ENCODE measurements at places on chromosomes 4 and X. TPM values are rescaled to one million over a fixed set of nuclear protein-coding genes. Genes with fewer than 3 reads are reported as not detected.
A peak's percentile ranks its signal among the peaks of the same experiment; 100 is the strongest.

The GAGE12F gene
- not detected for total RNA-seq

DNA sequence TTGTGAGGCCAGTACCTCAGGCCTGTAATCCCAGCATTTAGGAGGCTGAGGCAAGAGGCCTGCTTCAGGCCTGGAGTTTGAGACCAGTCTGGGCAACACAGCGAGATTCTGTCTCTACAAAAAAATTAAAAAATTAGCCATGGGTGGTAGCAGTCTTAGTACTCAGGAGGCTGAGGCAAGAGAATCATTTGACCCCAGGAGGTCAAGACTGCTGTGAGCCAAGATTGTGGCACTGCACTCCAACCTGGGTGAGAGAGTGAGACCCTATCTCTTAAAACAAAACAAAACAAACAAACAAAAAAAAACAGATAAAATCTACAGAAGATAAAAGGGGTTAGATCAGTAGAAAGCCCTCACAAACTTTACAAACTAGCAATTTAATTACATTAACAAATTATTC, 80.7 kb downstream of the MAB21L2 start:
- DNase-seq = no peak
- H3K4me1 ChIP-seq = no peaks in the 10 kb centered on the region
- H3K4me3 ChIP-seq = no peak overlapping the region
- H3K36me3 ChIP-seq = no peaks in the 10 kb centered on the region

- no peaks in the 10 kb centered on the region for H3K4me1 ChIP-seq
- no peak overlapping the region for H3K27ac ChIP-seq
- H3K4me3 ChIP-seq = no peak overlapping the region
- H3K27me3 ChIP-seq = no peaks in the 10 kb centered on the region
These were observed 322.0 kb downstream of the NR3C2 start for GRCh38 chr4:148120216-148120615.

- peaks cover 19% of the 10 kb centered on the region for H3K4me1 ChIP-seq
- no peaks in the 10 kb centered on the region for H3K27me3 ChIP-seq
- H3K27ac ChIP-seq = peak overlapping the region; percentile 94
- H3K36me3 ChIP-seq = no peaks in the 10 kb centered on the region
- H3K4me3 ChIP-seq = peak overlapping the region; percentile 56
- DNase-seq = peak; percentile 91
These were observed 2.1 kb upstream of the APBB2 start for GRCh38 chr4:41216294-41217019.

DNA sequence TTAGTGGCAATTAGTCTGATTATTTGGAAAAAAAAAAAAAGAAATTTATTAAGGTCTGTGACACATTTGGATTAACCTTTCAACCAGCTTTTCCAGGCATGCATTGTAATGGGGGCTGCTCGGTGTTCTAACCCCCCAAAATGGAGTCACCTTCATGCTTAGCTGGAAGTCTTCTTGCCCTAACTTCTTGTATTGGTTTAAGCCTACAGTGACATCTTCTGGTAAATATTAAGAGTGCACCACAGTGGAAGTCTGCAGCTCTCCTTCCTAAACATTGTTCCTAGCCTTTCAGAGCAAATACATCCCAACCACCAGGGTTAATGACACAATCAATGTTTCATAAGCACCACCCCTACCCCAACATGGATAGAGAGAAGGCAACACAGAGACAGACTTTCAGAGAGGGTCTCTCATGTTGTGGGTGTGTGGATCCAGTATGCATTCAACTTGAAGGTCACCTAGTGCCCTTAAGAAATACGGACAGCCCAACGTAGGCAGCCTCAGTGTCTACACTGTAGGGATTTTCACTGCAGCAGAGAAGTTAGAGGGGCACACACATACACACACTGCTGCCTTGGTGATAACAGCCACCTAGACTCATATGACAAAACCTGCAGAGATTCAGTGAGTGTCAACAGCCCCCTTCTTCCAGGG, 142.9 kb upstream of the MBNL3 start:
- H3K27ac ChIP-seq = no peak overlapping the region
- no peak overlapping the region for H3K4me3 ChIP-seq
- H3K27me3 ChIP-seq = no peaks in the 10 kb centered on the region
- DNase-seq = peak; percentile 30
- no peaks in the 10 kb centered on the region for H3K36me3 ChIP-seq

DNA sequence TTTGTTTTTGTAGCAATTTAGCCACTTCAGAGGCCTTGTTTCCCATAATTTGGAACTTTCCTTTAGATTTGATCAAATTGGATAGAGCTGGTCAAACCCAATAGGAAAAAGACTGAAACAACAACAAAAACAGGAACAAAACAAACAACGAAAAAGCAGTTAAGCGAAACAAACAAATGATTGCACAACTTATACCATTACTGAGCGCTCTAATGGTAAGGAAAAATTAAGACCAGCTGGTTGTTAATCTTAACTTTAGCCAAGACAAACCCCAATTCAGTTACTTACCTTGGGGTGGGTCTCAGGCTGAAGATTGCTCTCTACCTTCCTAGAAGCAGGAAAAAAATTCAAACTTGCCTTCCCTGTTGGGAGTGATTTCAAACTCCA, 38.3 kb downstream of the SPCS3 start:
- no peaks in the 10 kb centered on the region for H3K27me3 ChIP-seq
- no peaks in the 10 kb centered on the region for H3K36me3 ChIP-seq
- no peak overlapping the region for H3K27ac ChIP-seq
- no peak overlapping the region for H3K4me3 ChIP-seq
- no peak for DNase-seq

- no peak for DNase-seq
- H3K4me1 ChIP-seq = no peaks in the 10 kb centered on the region
- no peaks in the 10 kb centered on the region for H3K27me3 ChIP-seq
- H3K27ac ChIP-seq = no peak overlapping the region
- no peaks in the 10 kb centered on the region for H3K36me3 ChIP-seq
These were observed 50.7 kb downstream of the MAP7D3 start for GRCh38 chrX:136200466-136200865.

- H3K36me3 ChIP-seq = no peaks in the 10 kb centered on the region
- no peak overlapping the region for H3K4me3 ChIP-seq
- no peak overlapping the region for H3K27ac ChIP-seq
- no peaks in the 10 kb centered on the region for H3K4me1 ChIP-seq
- H3K27me3 ChIP-seq = no peaks in the 10 kb centered on the region
These were observed 55.7 kb downstream of the BTC start for GRCh38 chr4:74738464-74739143.

- no peak overlapping the region for H3K27ac ChIP-seq
- no peak for DNase-seq
- no peaks in the 10 kb centered on the region for H3K27me3 ChIP-seq
- no peaks in the 10 kb centered on the region for H3K36me3 ChIP-seq
- H3K4me1 ChIP-seq = no peaks in the 10 kb centered on the region
- no peak overlapping the region for H3K4me3 ChIP-seq
These were observed 9.0 kb downstream of the FBXO8 start for GRCh38 chr4:174274436-174274835.

- peaks cover 10% of the 10 kb centered on the region for H3K4me1 ChIP-seq
- no peaks in the 10 kb centered on the region for H3K36me3 ChIP-seq
- H3K27me3 ChIP-seq = no peaks in the 10 kb centered on the region
- peak; percentile 42 for DNase-seq
- H3K27ac ChIP-seq = peak overlapping the region; percentile 74
These were observed 187.3 kb upstream of the FAM241A start for GRCh38 chr4:111957997-111958396.

The TCEAL3 gene
- 28.7 TPM for total RNA-seq

DNA sequence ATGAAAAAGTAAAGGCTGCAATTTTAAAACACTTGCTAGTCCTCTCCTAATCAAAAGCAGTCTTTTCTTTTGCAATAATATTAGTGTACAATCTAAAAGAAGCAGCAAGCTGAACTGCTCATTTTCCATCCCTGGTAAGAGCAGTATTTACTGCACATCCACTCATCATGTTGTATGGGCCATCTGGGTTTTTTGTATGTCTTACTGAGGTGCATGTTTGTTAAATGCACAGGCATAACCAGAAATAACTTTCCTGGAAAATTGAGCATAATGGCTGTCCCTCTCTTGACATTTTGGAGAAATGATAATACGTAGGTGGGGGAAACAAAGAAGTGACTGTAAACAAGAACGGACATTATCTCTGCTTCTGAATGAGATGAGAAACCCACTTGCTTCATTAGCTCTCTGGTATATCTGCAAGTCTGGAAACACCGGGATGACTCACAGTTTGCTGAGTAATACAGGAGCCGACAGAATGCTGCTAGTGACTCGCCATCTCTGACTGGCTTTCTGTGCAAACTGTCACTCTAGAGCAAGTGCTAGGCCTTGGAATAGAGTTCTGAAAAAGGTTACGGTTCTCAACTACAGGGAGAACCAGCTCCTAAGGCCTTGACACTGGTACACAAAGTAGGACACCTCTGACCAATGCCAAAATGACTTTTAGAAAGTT, 85.7 kb upstream of the MTM1 start:
- no peaks in the 10 kb centered on the region for H3K36me3 ChIP-seq
- no peaks in the 10 kb centered on the region for H3K4me1 ChIP-seq
- no peak overlapping the region for H3K4me3 ChIP-seq
- peak; percentile 58 for DNase-seq
- H3K27ac ChIP-seq = no peak overlapping the region
- H3K27me3 ChIP-seq = no peaks in the 10 kb centered on the region

DNA sequence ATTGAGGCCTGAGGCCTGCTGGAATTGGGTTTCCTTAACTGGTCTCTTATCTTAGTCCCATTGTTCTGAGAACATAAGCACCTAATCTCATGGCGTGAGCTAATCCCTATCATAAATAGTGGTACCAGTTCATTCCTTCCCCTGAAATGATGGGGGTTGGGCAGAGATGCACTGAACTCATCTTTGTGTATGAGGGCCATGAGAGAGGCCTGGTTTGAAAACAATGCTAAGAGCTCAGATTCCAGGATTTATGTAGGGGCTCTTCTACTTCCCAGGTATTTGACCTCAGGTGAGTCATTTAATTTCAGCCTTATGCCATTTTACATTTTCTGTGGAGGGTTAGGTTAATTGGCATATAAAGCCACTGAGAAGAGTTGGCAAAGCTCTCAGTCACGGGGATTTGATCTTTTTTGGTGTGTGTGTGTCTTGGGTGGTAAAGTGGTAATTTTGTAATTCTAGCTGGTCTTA, 4.4 kb downstream of the RBM3 start:
- peak overlapping the region; percentile 31 for H3K27ac ChIP-seq
- no peak for DNase-seq
- H3K36me3 ChIP-seq = peaks cover 4% of the 10 kb centered on the region
- H3K4me3 ChIP-seq = no peak overlapping the region
- H3K27me3 ChIP-seq = no peaks in the 10 kb centered on the region

DNA sequence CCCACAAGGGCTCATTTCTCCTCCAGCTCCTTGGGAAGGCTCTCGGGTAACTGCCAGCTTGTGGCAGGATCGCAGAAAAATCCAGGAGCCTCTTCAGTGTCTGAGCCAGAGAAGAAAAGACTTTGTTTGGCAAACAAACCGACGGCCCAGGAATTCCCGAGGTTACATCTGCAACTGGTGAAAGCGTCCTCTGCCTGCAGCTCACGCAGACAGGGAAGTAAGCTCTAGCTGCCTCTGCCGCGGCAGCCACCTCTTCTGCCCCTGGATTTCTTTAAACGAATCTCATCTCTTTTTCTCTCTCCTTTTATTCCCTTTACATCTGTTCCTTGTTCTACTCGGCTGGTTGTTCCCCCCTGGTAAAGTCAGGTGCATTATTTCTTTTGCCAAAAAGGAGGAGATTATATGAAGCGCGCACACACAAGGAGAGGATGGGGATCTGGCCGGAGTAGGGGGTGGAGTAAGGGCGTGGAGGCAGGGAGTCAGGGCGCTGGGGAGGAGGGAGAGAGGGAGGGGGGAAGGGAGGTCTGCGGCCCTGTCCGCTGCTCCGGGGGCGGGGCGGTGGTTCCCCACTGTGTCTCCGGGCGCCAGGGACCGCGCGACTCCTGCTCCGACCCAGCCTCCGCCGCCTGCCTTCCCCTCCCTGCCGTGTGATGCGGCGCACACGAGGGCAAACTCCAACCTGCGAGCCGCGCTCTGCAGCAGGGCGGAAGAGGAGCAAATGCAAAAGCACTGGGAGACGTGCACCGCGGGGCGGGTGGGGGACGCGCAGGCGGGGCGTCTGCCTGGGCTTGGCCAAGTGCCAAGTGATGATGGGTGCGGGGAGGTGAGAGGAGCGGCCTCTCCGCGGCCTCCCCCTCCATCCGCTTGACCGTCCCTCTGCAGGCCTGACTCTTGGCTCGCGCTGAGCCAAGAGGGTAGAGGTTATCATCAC, at the start of gene DCHS2:
DCHS2 (minus strand) TSS at position 459 of the 931 bp plus-strand sequence; CDS start at position 15, 444 bp downstream.
- no peak within 1 kb of the TSS for H3K27ac ChIP-seq
- no peaks in the 10 kb centered on the region for H3K36me3 ChIP-seq
- H3K4me3 ChIP-seq = peak within 1 kb of the TSS; percentile 35

The FOXO4 gene
- 10.8 TPM for total RNA-seq

DNA sequence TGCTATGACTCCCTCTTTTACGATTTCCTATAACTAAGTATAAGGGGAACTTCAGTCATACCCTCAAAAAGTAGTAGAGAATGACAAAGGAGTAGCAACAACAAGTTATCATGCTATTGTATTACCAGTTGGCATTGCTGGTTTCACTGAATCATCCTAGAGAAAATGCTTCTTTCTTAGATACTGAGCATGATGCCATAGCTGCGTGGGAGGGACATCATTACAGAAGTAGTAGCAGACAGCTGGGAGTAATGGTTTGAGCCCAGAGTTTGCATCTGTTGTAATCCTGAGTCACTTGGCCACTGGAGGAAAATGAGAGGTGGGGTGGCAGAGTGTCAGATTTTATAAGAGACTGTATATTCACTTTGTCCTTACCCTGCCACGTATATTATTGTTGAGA, 38.6 kb downstream of the MTMR1 start:
- DNase-seq = no peak
- no peaks in the 10 kb centered on the region for H3K36me3 ChIP-seq
- H3K4me3 ChIP-seq = no peak overlapping the region
- H3K27ac ChIP-seq = no peak overlapping the region

GRCh38 chrX:136747003-136747986, 33.4 kb downstream of the ARHGEF6 start:
- no peak overlapping the region for H3K27ac ChIP-seq
- no peaks in the 10 kb centered on the region for H3K36me3 ChIP-seq
- H3K4me3 ChIP-seq = no peak overlapping the region
- no peak for DNase-seq

GRCh38 chrX:71171110-71171801, 26.6 kb downstream of the NLGN3 start:
- no peak overlapping the region for H3K4me3 ChIP-seq
- H3K36me3 ChIP-seq = no peaks in the 10 kb centered on the region
- DNase-seq = no peak
- peaks cover 4% of the 10 kb centered on the region for H3K4me1 ChIP-seq
- H3K27ac ChIP-seq = peak overlapping the region; percentile 46
- no peaks in the 10 kb centered on the region for H3K27me3 ChIP-seq

- no peaks in the 10 kb centered on the region for H3K36me3 ChIP-seq
- peak overlapping the region; percentile 78 for H3K27ac ChIP-seq
- no peak for DNase-seq
- H3K4me1 ChIP-seq = peaks cover 34% of the 10 kb centered on the region
- H3K4me3 ChIP-seq = no peak overlapping the region
These were observed 11.9 kb downstream of the CA5B start for GRCh38 chrX:15749642-15750610.

The NPFFR2 gene
- total RNA-seq = 2.9 TPM

- H3K4me1 ChIP-seq = no peaks in the 10 kb centered on the region
- H3K4me3 ChIP-seq = no peak overlapping the region
- H3K36me3 ChIP-seq = no peaks in the 10 kb centered on the region
These were observed 630.1 kb downstream of the STIM2 start for GRCh38 chr4:27490766-27491165.

The THAP9 gene
- 14.0 TPM for total RNA-seq

The SLC25A6 gene
- total RNA-seq = 359 TPM

- H3K27ac ChIP-seq = no peak overlapping the region
- H3K27me3 ChIP-seq = no peaks in the 10 kb centered on the region
- H3K36me3 ChIP-seq = no peaks in the 10 kb centered on the region
- DNase-seq = no peak
These were observed 365.2 kb downstream of the FAT4 start for GRCh38 chr4:125679989-125680388.
